WTC11 (cell line): ENCODE measurements at places on chromosomes 5 and 9. TPM values are rescaled to one million over a fixed set of nuclear protein-coding genes. Genes with fewer than 3 reads are reported as not detected.

- no peak for DNase-seq
Observed at GRCh38 chr5:160837749-160838593, 14.0 kb downstream of the ATP10B start.

GRCh38 chr9:7216004-7216841 is 458.4 kb downstream of the KDM4C start:
- no peak for DNase-seq

DNA sequence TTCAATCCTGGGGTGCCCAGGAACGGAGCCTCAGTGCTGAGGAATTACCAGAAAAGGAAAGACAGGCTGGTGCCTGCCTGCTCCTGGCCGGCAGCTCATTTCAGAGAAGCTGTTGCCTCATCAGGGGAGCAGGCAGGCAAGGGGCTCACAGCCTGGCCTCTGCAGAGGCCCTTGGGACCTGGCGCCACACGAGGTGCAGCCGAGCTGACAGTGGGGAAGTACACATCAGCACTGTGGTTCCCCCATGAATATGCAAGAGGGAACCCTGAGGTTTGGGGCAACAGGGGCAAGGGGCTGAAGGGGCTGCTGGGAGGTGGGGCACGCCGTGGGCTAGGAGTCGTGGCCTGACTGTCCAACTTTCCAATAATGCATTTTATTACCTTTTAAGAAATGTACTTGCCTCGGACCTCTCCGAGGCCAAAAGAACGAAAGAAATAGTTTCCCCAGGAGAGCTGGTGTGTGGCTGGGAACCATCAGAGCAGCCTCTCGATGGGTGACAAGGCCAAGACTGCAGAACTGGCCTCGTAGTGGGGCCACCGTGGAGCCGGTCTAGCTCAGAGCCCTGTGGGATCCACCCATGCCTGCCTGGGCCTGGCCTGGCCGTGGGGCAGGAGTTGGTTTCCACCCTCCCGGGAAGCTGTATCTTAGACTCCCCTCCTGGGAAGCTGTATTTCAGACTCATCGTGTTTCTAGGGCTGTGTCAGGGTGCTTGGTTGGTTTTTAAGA is 198.6 kb downstream of the PAX5 start:
- DNase-seq, result no peak

DNA sequence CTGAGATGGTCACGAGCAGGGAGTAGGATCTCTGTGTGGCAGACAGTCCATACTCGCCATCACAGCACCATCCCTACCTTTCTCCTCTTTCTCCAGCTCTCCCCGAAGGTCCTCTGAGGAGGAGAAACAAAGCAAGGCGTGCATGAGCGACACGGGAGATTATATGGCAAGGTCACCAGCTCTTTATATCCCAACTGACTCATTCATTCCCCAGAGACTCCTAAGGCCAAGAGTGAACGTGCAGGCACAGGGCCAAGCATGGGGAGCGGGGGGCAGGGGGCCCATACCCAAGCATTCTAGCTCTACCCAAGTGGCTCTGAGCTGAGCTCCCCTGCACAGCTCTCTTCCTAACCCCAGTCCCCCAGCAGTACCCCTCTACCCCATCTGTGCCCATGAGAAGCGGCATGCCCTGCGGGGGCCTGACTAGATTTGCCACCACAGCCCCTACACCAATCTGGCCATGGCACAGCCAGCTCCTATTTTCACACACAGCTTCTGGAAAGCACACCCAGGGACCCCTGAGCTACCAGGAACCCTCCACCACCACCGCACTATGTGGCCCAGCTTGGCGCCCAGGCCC is 6.8 kb downstream of the TRIM7 start:
- DNase-seq, result no peak

DNA sequence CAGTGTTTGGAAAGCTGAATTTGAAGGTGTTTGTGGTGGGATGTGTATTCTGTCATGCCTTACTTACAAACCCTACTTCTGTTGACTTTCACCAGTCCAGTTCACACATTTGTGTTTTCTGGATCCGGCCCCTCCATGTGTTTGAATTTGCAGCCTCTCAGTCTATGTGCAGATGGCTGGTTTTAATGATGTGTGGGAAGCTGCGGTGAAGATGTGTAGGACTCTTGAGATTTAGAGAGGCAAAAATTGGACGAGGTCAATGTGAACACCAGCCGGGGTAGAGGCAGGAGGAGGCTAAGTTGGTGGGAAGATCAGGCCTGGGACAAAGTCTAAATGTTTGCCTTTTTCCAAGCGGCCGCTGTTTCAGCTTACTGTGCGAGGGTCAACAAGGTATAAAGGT is 115.4 kb upstream of the KLF9 start:
- DNase-seq, result no peak

GRCh38 chr5:163532171-163533084 is 27.0 kb downstream of the MAT2B start:
- no peak for DNase-seq

DNA sequence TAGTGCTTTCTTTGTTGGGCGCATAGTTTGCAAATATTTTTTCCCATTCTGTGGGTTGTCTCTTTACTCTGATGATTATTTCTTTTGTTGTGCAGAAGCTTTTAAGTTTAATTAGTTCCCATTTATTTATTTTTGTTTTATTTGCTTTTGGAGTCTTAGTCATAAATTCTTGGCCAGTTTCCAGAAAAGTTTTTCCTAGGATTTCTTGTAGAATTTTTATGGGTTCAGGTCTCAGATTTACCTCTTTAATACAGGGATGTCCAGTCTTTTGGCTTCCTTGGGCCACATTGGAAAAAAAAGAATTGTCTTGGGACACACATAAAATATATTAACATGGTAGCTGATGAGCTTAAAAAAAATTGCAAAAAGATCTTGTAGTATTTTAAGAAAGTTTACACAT is 122.0 kb downstream of the WDR70 start:
- no peak for DNase-seq

GRCh38 chr9:112809906-112810305 is 59.3 kb downstream of the SNX30 start:
- DNase-seq, result no peak

GRCh38 chr9:80644044-80644443 is 1045.3 kb downstream of the TLE1 start:
- DNase-seq, result no peak

DNA sequence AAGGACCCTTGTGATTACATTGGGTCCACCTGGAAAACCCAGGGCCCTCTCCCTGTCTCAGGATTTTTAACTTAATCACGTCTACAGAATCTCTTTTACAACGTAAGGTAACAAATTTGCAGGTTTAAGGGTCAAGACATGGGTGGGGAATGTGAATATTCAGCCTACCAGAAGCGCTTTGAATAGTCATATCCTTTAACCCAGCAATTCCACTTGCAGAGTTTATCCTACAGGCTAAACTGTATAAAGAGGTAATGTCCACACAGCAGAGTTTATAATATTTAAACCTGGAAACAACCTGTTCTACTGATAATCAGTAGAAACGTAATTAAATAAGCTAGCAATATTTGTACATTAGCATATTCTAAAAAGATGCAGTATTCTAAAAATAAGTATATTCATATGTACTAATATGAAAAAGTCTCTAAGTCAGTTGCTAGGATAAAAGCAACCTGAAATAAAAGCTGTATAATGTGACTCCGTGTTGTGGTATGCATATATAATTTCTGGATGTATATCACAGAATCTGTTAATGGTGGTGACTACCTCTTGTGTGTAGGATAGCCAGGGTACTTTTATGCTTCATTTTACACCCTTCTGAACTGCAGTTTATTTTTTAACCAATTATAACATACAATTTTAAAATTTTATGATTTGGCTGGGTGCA is 14.1 kb upstream of the NIPAL4 start:
- no peak for DNase-seq

GRCh38 chr9:126763130-126763764 is 41.6 kb upstream of the ZBTB43 start:
- DNase-seq, result no peak

GRCh38 chr5:56685503-56686217 is 129.7 kb upstream of the MAP3K1 start:
- no peak for DNase-seq

DNA sequence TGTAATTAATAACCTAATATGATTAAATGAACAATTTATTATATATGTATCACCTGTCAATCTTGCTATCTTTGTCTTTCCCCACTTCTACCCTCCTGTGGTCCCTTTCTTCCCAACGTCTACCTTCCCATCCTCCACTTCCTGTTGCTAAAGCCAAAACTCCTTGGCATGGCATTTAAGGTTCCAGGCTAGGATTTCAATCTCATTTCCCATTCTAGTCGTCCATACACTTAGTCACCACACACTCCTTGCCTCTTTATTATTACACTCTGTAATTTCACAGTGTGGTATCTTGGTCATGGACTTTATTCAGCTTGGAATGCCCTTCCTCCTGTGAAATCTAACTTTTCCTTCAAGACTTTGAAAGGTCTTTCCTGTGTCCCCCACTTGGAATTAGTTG is 115.3 kb downstream of the SEMA6A start:
- no peak for DNase-seq

- DNase-seq, result no peak
Observed at GRCh38 chr5:68464424-68464823, 248.9 kb downstream of the PIK3R1 start.

Gene TENT4A
- 28.7 to 29.4 TPM (median 29.2 TPM) in 3 replicates for total RNA-seq

Gene SMIM15
- total RNA-seq, result 41.9 to 43.3 TPM (median 42.5 TPM) in 3 replicates

Gene GLDC
- total RNA-seq, result 136 to 153 TPM (median 145 TPM) in 3 replicates
